ENCODE measurements at places on chromosomes 6 and 20. TPM values are rescaled to one million over a fixed set of nuclear protein-coding genes. Genes with fewer than 3 reads are reported as not detected.

Gene SNRNP48
- 6.1 TPM for polyA plus RNA-seq

Gene HACE1
- 6.1 TPM for polyA plus RNA-seq

Gene SRMS
- 0.10 TPM for polyA plus RNA-seq

Gene RBPJL
- polyA plus RNA-seq: not detected

Gene OLIG3
- polyA plus RNA-seq: not detected

Gene WFDC2
- polyA plus RNA-seq: not detected

Gene GHRH
- polyA plus RNA-seq: not detected

Gene ZC3H12D
- 0.03 TPM for polyA plus RNA-seq

Gene CGAS
- polyA plus RNA-seq: 1.1 TPM

Gene PRPH2
- 0.01 TPM for polyA plus RNA-seq

Gene MAK
- not detected for polyA plus RNA-seq

Gene LPIN3
- 32.4 TPM for polyA plus RNA-seq

Gene LHFPL5
- polyA plus RNA-seq: not detected

Gene EEF1A2
- polyA plus RNA-seq: 0.31 TPM
